ENCODE measurements at places on chromosomes 7 and 10. TPM values are rescaled to one million over a fixed set of nuclear protein-coding genes. Genes with fewer than 3 reads are reported as not detected.

DNA sequence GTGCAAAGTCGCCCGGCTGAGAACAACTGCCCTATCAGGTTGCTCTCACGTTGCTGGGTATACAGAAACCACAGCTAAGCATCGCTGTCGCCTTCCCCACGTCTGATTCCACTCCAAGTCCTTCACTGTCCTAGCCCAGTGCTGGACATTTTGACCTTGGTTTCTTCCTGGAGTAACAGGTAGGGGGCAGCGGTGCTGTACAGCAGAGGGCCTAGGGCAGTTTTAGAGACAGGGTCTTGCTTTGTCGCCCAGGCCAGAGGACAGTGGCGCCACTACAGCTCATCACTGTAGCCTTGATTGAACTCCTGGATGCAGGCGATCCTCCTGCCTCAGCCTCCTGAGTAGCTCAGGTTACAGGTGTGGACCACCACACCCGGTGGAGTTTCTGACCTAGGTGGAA lies 2.6 kb downstream of the CLDN15 start:
- H3K27me3 ChIP-seq: no peaks in the 10 kb centered on the region
- no peak for DNase-seq
- no peak overlapping the region for H3K27ac ChIP-seq
- peaks cover 2% of the 10 kb centered on the region for H3K4me1 ChIP-seq
- H3K36me3 ChIP-seq: peaks cover 42% of the 10 kb centered on the region
- no peak overlapping the region for H3K4me3 ChIP-seq

DNA sequence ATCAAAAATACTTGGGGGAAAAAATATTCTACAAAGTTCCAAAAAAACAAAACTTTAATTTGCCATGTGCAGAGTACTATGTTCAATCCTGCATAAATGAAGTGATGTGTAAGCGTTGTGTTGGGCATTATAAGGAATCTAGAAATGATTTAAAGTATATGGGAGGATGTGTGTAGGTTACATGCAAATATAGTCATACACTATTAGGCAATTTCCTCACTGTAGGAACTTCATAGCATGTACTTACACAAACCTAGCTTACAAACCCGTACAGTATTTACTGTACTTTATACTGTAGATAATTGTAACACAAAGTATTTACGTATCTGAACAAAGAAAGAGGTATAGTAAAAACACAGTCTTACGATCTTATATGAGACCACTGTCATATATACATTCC lies 72.3 kb downstream of the NRBF2 start:
- peaks cover 66% of the 10 kb centered on the region for H3K4me1 ChIP-seq
- peak overlapping the region; percentile 37 for H3K4me3 ChIP-seq
- H3K36me3 ChIP-seq: peaks cover 71% of the 10 kb centered on the region
- peak overlapping the region; percentile 53 for H3K27ac ChIP-seq
- H3K27me3 ChIP-seq: no peaks in the 10 kb centered on the region

PON1 gene
- not detected for total RNA-seq

OIT3 gene
- total RNA-seq: not detected
